Stimulated activated CD8-positive, alpha-beta memory T cell treated with anti-CD3 and anti-CD28 coated beads, Interleukin-4, amount 100 ng/mL, for 48 hours (primary cell): ENCODE measurements at places on chromosomes 4 and X.

DNA sequence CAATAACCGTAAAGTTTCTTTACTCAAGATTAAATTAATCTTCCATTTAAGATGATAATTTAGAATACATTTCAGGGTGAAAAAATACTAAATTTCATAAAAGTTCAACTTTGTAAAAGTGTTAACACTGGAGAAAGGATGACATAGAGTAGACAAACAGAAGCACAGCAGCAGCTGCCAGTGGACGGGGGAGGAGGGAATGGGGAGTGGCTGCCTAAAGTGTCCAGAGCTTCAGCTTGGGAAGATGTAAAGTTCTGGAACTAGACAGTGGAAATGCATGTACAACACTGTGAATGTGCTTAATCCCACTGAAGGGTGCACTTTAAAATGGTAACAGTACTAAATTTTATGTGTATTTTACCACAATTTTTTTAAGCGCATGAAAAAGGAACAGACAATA, 39.9 kb downstream of the RELL1 start:
- DNase-seq = no peak

DNA sequence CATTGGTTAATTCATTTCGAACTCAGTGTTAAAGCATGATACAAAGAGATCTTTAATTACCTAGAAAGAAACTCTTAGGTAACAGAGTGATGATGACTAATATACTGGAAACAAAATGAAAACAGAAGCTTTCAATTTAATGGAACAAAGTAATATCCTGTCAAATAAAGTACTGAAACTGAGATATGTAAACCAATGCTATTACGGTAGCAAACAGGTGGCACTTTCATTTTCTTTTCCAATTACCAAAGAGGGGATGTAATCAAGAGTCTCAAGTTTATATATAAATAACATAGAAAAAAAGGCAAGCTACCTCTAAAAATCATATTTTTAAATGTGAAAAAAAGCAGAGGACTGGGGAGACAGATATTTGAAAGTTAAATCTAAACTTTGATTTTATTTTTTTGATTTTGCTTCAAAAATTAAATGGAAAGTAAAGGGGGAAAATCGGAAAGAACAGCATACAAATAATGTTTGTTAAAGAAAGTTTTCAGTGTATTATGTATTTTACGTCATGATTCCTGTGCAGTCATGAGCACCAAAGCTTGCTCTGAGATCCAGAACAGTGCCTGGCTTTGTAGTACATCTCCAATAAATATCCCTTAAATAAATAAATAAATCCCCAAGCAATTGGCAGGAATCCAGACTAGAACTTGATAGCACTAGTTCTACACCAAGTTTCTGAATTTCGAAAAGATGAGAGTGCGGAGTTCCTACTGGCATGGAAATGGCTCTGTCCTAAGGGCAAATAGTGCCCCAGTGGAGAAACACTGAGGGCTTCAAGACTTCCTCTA, 25.0 kb upstream of the RAPGEF2 start:
- DNase-seq = no peak

DNA sequence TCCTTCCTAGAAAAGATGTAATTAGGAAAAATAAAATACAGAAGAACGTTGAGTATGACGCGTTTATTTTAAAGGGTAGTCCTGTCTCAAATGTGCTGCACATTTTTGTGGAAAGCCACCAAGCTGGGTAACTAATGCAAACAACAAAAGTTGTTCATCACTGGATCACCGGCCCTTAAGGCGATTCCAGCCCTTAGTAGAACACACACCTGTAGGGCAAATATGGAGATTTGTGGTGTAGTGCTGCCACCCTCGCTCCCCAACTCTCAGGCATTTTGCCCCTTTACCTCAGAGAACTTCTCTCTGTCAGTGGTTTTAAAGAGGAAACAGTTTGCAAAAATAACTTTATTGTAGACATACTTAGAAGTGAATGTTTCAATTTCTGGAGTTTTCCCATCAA, 1.9 kb downstream of the TBL1X start:
- no peak for DNase-seq

GRCh38 chr4:150773032-150773431, 191.1 kb downstream of the MAB21L2 start:
- DNase-seq = no peak

GRCh38 chr4:26406346-26406975, 83.8 kb downstream of the CCKAR start:
- DNase-seq = no peak
